T47D (cell line): ENCODE measurements at places on chromosomes 4 and X.

DNA sequence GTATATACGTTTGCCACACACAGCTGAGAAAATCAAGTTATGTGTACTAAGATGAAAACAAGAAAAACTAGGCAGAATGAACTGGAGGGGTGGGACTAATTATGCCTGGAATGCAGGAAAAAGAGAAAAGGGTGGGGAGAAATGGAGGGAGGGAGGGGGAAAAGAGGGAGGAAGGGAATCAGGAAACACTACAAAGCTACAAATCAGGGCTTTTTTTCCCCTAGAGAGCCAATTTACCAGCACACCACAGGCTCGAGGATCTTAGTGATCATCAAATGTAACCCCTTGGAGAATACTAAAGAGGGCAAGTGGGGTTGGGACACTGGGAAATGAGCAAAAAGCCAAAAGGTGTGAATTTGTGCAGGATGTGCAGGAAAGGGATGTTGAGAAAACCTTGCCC is 451.9 kb downstream of the SMARCA1 start:
- no peak for DNase-seq

- no peak for DNase-seq
Observed at GRCh38 chrX:55659931-55660330, 36.7 kb downstream of the FOXR2 start.

DNA sequence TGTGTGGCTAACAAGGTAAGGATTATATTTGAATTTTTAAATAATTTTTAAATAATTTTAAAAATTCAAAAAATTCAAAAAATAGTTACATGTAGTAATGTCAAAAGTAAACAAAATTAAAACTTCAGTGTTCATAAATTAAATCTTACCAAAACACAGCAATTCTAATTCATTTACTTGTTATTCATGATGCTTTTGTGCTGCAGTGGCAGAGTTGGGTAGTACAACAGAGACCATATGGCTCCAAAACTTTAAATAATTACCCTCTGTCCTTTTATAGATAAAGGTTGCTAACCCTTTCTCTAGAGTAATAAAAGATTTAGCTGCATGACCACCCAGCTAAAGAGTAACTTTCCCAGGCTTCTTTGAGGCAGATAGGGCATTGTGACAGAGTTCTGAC is 1355.6 kb downstream of the FSTL5 start:
- DNase-seq, result no peak

DNA sequence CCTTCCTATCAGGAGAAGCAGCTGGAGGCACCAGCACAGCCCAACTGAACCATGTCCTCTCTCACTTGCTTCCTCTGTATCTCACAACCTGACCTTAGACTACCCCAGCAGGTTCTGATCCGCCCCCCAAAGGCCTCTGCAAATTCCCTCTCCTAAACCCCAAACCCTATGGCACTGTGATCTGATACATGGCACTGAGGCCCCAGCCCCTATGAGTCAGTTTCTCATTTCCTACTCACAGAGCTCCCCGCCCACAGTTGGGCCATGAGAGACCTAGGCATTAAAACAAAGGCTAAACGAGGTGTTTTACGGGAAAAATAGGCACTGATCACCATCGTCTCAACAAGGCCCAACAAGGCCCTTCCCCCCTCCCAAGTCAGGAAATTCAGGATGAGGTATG is 19.1 kb downstream of the SASH3 start:
- no peak for DNase-seq

DNA sequence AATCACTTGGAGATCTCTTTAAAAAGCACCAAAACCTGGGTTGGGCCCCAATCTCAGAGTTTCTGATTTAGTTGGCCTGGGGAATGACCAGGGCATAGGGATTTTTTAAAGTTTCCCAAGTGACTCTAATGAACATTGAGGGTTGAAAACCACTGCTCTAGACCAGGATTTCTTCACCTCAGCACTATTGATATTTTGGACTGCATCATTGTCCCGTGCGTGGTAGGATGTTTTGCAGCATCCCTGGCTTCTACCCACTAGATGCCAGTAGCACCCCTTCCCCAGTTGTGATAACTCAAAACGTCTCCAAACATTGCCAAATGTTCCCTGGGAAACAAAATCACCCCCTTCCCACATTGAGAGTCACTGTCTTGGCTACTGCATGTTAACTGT is 61.8 kb downstream of the ATXN3L start:
- no peak for DNase-seq

- no peak for DNase-seq
Observed at GRCh38 chrX:141133272-141133671, 43.7 kb downstream of the LDOC1 start.

DNA sequence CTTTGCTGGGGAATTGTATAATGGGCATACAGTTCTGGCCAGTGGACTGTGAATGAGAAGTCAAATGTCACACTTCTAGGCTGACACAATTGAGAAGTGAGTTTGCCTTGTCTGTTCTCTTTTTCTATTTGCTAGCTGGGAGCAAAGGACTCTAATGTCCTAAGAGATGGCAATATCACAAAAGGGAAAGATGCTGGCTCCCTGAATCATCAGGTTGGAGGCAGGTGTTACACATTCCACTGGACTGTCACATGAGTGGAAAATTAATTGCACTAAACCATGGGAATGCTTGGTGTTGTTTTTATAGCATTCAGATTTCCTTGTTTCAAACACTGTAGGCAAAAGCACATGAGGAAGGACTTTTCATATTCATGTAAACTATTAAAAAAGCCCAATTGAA is 388.3 kb downstream of the ADAM29 start:
- no peak for DNase-seq

DNA sequence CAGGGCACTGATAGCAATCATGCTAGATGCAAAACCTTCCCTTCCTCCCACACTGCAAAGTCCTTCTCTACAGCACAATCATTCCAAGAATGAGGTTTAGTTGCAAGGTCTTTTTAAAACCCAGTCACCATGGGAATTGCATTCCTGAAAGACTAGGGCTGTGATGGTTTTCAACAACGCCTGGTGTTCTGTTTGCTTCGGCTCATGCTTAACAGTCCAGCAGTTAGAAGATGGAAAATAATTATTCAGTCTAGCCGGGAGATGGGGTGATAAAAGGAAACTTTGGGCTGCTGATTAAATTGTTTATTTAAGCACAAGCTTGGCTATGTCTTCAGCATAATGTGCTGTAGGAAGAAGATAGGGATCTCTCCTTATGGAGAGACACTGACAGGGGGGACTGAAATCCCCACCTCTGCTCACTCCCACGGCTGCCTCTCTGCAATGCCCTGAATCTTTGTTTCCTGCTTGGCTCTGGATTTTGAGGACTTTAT is 211.4 kb downstream of the MID1IP1 start:
- no peak for DNase-seq

GRCh38 chr4:131526686-131527085 is 1622.4 kb upstream of the PCDH10 start:
- no peak for DNase-seq

GRCh38 chr4:107736037-107736436 is 16.0 kb upstream of the PAPSS1 start:
- no peak for DNase-seq

DNA sequence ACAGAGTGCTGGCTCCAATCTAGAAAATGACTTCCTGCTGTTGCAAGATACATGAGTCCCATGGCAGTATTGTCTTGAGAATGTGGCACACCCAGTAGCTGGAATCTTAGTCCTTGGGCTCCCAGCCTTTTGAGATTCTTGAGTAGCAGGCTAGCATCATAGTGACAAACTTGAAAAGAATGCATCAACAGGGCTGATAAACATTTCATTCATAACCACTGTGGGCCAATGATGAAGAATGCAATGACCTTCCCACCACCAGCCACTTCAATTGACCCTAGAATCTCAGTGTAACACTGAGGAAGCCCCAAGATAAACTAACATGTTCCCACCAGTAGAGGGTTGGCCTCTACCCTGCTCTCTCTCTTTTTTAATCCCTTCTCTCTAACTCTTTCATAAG is 329.3 kb downstream of the GBA3 start:
- no peak for DNase-seq

GRCh38 chr4:54961357-54961975 is 163.9 kb downstream of the KDR start:
- DNase-seq, result peak; percentile 11

DNA sequence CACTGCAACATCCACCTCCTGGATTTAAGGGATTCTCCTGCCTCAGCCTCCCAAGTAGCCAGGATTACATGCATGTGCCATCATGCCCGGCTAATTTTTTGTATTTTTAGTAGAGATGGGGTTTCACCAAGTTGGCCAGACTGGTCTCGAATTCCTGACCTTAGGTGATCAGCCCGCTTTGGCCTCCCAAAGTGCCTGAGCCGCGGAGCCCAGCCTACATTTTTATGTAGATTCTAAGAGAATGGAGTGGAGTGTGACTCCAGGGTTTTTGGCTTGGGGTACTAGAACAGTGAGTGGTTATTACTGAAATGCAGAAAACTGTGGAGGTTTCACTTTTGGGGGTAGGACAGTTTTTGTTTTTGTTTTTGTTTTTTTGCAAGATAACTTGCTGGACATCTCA is 806.0 kb downstream of the ADGRL3 start:
- no peak for DNase-seq

GRCh38 chr4:11620861-11621260 is 192.2 kb upstream of the HS3ST1 start:
- no peak for DNase-seq

- peak; percentile 7 for DNase-seq
Observed at GRCh38 chr4:128812442-128813235, 3.1 kb downstream of the JADE1 start.

GRCh38 chr4:57103051-57103450 is 7.1 kb downstream of the IGFBP7 start:
- no peak for DNase-seq

- no peak for DNase-seq
Observed at GRCh38 chr4:187908731-187909130, 86.8 kb upstream of the ZFP42 start.
